GM06990 (cell line): ENCODE measurements at places on chromosomes 5 and 9.

- DNase-seq, result no peak
These were observed 45.3 kb downstream of the PTPN3 start for GRCh38 chr9:109452761-109453160.

- no peak for DNase-seq
These were observed 290.3 kb downstream of the EBF1 start for GRCh38 chr5:158809310-158809850.

- no peak for DNase-seq
These were observed 234.5 kb downstream of the PCSK1 start for GRCh38 chr5:96198356-96199058.

GRCh38 chr5:1552521-1553255, 28.9 kb upstream of the LPCAT1 start:
- no peak for DNase-seq
